NCI-H446 (cell line): ENCODE measurements at places on chromosomes 12 and 14.

- DNase-seq, result no peak
These were observed 768 bp downstream of the PTPN11 start for GRCh38 chr12:112419297-112420133.

DNA sequence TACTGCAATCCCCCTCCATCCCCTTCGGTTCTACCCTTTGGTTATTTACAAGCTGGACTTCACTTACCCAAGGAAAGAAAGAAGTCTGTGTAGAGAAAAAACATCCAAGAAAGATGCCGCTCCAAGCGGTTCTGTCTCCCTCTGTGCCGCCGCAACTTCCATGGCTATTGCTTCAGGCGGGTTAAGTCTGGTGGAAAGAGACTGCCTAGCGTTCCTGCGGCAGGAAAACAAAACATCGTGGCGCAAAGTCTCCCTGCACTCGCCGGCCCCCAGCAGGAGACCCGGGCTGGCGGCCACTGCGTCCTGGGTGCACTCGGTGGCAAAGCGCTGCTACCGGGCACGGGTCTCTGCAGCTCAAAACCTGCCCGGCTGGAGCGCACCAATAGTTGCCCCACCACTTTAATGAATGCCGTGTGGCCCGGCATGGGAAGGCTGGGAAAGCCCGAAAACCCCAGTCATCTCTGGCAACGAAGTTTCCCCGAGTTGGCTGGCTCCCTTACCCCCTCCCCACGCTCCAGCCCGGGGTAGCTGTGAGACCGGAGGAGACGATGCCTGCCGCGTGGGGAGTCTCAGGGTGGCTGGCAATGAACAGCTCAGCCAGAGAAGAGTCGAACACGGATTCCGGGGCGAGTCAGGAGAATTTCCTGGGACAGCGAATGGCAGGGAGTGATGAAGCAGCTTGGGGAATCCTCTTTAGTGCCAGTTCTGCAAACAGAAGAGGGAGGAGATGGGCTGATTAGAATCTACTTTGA lies 3.5 kb upstream of the KCNK10 start:
- DNase-seq, result no peak

DNA sequence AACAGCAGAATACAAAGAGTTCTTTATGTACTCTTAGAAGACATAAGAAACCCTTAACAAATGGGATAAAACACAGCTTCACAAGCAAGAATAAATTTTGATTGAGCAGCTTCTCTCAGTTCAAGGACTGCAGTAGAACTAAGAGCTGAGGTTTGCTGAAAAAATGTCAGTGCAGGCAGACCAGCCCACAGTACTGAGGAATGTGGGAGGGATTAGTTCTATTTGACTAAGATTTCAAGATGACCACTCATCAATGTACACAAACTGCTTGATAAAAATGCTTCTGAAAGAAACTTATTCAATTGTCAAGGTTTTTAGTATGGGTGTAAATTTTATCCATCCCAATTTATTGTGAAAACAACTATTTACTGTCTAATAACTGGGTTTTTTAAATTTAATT lies 138.4 kb downstream of the SEC23A start:
- no peak for DNase-seq

DNA sequence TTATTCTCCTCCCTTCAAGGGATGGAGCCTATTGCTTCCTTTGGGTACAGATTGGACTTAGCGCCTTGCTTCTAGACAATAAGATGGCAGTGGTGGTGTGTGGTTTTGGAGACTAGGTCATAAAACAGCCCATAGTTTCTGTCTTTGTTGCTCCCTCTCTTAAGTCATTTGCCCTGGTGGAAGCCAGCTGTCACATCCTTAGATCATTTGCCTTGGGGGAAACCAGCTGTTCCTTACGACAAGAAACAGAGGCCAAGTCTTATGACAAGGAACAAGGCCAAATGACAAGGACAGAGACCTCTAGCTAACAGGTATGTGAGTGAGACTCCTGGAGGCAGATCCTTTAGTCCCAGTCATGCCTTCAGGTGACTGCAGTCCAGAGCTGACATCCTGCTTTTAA lies 9.2 kb upstream of the PALS1 start:
- no peak for DNase-seq

GRCh38 chr14:90625445-90625844 lies 190.8 kb downstream of the TTC7B start:
- DNase-seq, result no peak

- no peak for DNase-seq
These were observed 125.2 kb downstream of the PAPOLA start for GRCh38 chr14:96627386-96627785.

DNA sequence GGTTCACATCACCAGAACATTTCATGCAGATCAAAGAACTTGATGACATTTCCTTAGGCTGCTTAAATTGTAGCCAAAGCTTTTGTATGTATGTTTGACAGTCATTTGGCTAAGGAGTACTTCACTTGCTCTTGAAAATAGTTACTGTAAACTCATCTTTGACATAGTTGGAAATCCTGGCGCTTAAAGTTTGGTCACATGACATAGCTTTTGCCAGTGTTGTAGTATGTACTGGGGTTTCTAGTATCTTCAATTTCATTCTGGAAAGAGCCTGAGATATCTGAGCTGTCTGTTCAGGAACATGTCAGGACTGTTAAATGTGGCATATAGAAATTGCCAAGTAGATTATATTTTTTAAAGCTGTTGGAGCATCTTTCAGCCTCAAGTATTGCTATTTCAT lies 55.7 kb downstream of the WDR20 start:
- DNase-seq, result no peak

GRCh38 chr14:49206828-49207227 lies 379.4 kb downstream of the RPS29 start:
- DNase-seq, result peak; percentile 68

DNA sequence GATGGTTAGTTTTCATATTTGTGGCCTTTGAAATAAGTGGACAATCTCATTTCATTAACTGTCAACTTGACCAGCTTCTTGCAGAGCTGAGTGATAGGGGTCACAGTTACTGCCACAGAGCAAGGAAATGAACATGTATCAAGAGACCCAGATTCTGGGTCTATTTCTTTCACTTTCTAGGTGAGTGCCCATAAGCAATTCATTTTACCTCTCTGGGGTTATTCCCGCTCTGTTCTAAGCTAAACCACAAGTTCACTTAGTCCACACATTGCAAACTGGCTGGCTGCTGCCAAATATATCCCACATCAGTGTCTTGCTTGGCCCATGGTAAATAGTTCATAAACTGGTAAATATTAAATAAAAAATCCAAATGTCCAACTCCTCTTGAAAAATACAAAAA lies 29.9 kb downstream of the GPHB5 start:
- DNase-seq, result no peak

- DNase-seq, result peak; percentile 5
These were observed 72.0 kb downstream of the NUMB start for GRCh38 chr14:73386342-73386741.

DNA sequence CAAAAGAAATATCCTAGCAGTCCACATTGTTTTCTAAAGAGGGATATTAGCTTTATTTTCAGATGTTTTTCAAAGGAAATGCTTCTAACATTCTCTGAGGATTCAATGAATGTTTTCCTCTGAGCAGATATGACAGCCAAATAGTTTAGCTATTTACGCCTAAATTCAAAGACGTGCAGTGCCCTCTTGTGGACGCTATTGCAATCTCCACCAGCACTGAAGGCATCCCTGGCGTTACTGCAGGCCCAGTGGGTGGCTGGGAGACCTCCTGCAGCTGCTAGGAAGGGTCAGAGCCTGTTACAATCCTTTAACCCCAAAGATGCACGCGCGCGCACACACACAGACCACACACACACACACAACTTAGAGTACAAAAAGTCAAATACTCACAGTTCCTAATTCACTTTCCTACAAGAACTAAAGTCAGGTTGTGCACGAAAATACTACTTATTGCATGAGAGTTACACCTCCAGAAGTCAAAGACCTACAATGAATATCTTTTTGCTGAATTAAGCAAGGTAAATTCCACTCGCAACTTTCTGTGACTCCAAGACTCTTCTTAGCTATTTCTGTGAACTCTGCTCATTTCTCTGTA lies 589.3 kb upstream of the TMEM132C start:
- peak; percentile 28 for DNase-seq

- no peak for DNase-seq
These were observed 148.3 kb downstream of the KCNH5 start for GRCh38 chr14:62896932-62897456.

- peak; percentile 10 for DNase-seq
These were observed 438.4 kb upstream of the OR4E1 start for GRCh38 chr14:22112004-22112403.

GRCh38 chr12:8702159-8702558 lies 4.4 kb downstream of the RIMKLB start:
- DNase-seq, result no peak

GRCh38 chr12:113359133-113359938 lies 949 bp downstream of the PLBD2 start:
- peak; percentile 63 for DNase-seq

GRCh38 chr12:71029302-71029701 lies 108.8 kb upstream of the PTPRR start:
- no peak for DNase-seq

- DNase-seq, result no peak
These were observed 27.3 kb downstream of the ZC3H14 start for GRCh38 chr14:88590173-88590572.

DNA sequence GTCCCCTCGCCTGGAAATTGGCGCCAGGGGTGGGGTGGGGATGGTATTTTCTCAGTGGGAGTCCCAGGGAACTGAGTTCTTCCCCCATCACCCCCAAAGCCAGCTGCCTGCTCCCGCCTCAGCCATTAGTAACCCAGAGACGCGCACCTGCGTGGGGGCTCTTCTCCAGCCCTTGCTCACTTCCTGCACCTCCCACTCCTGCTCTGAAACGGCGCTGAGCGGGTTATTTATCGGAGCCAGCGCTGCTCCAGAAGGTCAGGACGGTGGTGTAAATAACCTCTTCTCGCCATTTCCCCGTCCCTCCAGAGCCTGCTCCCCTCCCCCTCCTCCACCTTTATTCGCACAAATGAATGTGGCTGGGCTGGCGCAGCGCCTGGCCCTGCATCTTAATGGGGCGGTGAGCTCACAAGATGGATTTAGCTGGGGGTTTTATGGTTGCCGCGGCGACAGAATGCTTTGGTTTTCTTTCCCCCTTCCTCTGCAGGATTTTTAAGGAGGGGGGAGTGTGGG lies 12.2 kb downstream of the GPR84 start:
- DNase-seq, result no peak

DNA sequence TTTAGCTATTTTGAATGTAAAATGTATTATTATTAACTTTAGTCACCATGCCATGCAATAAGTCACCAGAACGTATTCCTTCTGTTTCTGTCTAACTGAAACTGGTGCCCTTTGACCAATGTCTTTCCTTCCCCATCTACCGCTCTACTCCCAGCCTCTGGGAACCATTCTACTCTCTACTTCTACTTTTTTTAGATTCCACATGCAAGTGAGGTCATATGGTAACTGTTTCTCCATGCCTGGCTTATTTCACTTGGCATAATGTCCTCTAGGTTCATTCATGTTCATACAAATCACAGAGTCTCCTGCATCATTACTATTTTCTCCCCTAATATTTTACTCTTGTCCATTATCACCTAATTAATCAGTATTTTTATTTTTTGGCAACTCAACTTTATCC lies 160.1 kb downstream of the TMX1 start:
- peak; percentile 41 for DNase-seq

- no peak for DNase-seq
These were observed 675.6 kb upstream of the MDGA2 start for GRCh38 chr14:48350971-48351370.

- no peak for DNase-seq
These were observed 63.5 kb downstream of the MED13L start for GRCh38 chr12:116213885-116214527.
